Activated CD4-positive, alpha-beta T cell treated with anti-CD3 and anti-CD28 coated beads for 4 hours (primary cell): ENCODE measurements at places on chromosomes 3 and 15.

DNA sequence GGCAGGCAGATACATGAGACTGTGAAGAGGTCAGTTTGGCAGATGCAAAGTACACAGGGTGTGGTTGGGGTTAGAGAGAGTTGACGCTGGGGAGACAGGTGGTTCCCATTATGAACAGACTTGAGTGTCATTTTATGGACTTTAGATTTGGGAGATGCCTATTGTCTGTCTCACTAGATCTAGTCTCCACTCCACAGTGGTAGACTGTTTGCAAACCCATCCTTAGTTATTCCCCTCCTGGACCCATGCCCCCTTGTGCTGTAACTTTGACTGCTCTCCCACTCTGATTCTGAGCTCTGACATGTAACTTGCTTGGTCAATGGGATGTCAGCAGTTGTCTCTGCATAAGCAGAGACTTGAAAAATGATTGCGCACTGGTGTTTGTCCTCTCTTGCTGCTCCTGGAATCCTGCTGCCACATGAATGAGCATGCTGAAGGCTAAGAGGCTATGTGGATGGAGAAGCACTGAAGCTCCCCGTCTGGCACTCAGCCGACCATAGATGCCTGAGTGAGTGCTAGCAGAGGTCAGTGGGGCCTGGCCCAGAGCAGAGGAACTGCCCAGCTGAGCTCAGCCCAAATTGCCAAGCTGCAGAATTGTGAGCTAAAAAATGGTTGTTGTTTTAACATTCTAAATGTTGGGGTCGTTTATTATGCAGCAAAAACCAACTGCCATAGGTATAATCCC is 88.2 kb downstream of the FAM43A start:
- no peak for DNase-seq

DNA sequence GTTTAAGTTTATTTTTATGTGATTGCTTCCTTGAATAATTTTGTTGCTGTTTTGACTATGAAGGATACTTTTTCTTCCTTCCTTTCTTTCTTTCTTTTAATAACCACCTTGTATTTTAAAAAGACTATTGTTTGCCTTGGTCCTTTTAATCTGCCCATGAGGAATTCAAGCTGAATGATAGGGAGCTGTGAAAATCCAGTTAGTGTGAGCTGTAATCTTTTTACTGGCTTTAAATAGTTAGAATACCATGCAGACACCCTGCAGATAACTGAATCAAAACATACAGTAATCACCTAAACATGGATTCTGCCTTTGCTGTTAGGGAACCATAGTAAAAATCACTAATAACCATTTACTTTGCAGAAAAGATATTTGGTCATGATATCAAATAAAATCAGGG is 110.7 kb downstream of the RSRC1 start:
- DNase-seq, result no peak

- DNase-seq, result no peak
Measured at GRCh38 chr3:127723011-127723567, 50.3 kb downstream of the ABTB1 start.

GRCh38 chr3:161863775-161864174 is 367.2 kb downstream of the OTOL1 start:
- no peak for DNase-seq

DNA sequence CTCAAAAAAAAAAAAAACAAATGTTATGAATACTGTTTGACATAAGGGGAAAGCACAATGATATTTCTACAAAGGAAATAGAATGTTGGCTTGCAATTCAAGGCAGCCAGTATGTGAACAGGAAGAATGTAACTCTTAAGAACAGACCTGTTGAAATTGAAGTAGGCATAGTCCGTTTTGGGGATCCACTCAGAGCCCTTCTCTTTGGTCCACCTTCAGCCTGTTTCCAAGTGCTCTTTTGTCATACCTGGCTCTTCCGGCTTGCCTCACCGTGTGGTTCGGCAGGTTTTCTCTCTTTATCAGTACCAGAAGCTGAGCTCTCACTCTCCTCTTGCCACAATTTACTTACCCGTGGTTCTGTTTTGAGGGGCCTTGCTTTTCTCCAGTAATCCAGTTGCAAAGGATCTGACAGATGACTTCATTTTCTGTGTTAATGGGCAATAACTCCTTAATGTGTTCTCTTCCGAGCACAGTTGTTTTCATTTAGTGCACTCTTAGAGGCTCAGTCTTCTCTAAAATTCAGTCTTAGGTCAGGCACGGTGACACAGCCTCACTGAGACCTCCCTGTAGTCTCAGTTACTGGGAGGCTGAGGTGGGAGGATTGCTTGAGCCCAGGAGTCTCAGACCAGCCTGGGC is 6.7 kb downstream of the ABHD17C start:
- DNase-seq, result no peak

DNA sequence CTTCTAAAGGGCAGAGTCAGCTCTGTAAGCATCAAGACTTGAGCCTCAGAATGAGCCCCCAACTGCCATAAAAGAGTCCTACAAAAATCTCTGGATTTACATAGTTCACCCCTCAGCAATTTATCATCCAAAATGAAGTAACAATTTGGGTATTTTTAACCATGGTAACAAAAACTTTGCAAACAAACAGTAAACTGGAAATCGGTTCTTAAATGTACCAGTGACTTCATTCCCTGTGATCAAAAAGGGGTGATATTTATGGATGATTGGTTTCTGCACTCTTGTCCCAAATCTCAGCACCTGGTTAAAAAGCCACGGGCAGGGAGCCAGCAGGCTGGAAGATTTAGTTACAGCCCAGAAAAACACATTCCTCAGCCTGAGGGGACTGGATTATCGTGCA is 73.6 kb downstream of the TFG start:
- no peak for DNase-seq

- no peak for DNase-seq
Measured at GRCh38 chr3:181278468-181279238, 289.1 kb upstream of the DNAJC19 start.

- DNase-seq, result no peak
Measured at GRCh38 chr3:146279951-146280350, 29.0 kb upstream of the PLSCR4 start.

DNA sequence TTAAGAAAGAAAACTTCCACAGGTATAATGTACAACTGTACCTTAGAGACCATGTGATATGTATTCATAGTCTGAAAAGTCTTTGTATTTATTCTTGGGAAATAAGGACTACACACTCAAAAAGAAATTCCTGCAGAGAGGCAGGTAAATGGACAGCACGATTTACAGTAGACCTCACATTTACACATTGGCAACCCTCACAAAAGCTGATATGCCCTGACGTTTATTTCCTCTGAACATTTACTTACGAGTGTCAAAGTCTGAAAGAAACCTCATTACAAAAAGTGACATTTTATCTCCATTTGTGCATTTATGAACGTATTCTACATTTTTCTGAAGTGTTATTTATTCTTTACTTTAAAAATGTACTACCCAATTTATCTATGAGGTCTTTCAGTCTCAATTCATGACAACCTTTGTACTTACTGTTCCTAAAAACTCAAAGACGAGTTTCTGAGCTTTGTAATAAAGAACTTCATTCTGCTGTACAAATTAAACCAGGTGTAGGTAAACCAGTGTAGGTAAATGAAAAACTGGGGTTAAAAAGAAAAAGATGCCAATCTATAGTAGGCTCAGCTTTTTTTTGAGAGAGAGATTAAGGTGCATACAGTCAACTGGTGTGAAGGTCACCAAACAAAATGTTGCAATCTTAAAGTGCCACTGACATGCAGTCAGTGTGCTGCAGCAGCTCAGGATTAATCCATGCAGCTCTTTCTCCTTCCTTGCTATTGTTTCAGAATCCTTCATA is 44.3 kb downstream of the THRB start:
- DNase-seq, result no peak

- no peak for DNase-seq
Measured at GRCh38 chr3:195877767-195878423, 30.5 kb downstream of the TNK2 start.
